Fibroblast of villous mesenchyme (primary cell): ENCODE measurements at places on chromosomes 2 and 18. TPM values are rescaled to one million over a fixed set of nuclear protein-coding genes. Genes with fewer than 3 reads are reported as not detected.

DNA sequence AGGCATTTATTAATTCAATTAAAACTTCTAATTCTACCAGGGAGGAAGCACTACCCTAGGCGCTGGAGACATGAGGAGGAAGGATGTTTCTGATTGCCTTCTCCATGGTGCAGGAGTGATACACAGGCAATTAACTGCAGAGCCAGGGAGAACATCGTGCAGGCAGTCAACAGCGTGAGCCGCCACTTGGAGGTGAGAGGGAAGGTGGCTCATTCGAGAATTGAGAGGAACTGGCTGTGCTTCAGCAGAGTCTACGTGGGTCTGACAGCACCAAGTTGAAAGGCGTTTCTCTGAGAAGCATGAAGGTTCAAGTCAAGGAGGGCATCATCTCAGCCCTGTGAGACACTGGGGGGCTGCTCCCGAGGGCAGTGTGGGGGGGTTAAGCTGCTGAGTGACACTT is 388.7 kb upstream of the MYT1L start:
- no peak for DNase-seq

- DNase-seq, result no peak
Measured at GRCh38 chr2:22894761-22895160, 490.2 kb upstream of the KLHL29 start.

- no peak for DNase-seq
Measured at GRCh38 chr2:118850168-118850900, 2.9 kb upstream of the EN1 start.

DNA sequence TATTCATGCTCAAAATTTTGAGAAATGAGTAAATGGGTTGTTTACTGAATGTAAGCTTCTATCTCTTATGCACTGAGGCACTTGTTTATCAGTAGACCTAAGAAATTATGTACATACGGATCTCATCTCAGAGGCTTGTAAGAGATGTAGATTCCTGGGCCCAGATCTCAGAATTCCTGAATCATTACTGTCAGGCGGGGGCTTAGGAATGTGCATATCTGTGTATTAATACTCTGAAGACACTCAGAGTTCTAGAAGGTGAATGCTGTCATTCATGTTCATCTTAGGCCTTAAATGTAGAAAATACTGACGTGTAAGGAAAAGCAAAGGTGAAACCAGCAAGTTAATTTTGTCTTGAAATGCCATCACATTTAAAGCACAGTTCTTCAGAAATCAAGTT is 169.6 kb downstream of the FMNL2 start:
- peak; percentile 34 for DNase-seq

DNA sequence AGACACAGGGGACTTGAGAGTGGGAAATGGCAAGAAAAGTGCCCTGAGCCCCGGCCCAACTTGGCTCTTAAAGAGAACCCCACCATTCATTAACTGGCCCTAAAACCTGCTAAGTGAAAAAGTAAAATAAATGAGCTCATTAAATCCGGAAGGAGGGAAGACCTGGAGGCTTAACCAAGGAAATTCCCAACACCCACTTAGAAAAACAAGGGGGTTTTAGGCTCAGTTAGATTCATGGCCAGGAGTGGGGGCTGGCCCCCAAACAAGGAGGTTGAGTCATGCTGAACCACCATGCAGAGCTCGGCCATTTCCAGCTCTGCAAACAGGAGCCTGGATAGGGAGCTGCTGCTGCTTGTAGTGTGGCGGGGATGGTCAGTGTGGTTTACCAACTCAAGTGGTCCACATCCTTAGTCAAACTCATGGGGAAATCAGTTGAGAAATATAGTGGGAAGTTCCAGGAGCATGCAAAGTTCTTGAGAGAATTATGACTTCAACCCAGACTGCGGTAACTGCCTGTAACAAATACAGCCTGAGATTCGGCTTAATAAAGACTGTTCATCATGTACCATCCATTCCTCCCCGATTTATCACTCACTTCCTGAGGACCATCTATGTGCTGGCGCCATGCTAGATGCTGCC is 39.7 kb upstream of the MRPL19 start:
- no peak for DNase-seq

CCDC178 gene
- 0.32 and 0.43 TPM in 2 replicates for total RNA-seq

TM4SF20 gene
- under 0.01 TPM in 1 of 2 replicates, not detected in the other for total RNA-seq

GPR155 gene
- 2.3 and 3.9 TPM in 2 replicates for total RNA-seq

NOTO gene
- not detected in 2 replicates for total RNA-seq

PCBP1 gene
- total RNA-seq, result 32.9 and 45.3 TPM in 2 replicates
